ENCODE measurements at places on chromosomes 11 and 22.

DNA sequence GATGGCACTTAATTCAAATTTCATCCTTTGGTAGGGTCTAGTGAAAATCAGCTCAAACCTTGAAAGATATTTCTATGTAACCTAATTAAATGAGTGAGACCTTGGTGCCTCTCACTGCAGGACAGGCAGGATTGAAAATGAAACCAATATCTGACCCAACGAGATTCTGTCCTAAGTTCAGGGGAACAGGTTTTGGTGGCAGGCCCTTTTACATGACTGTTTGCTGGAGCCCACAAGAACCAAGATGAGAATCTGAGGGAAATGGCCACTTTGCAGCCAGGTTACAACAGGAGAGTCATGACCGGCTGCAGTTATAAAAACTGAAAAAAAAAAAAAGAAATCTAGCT is 130.2 kb downstream of the TRIM44 start:
- DNase-seq, result no peak

GRCh38 chr11:64089493-64089892 is 53.8 kb downstream of the FLRT1 start:
- DNase-seq, result no peak

DNA sequence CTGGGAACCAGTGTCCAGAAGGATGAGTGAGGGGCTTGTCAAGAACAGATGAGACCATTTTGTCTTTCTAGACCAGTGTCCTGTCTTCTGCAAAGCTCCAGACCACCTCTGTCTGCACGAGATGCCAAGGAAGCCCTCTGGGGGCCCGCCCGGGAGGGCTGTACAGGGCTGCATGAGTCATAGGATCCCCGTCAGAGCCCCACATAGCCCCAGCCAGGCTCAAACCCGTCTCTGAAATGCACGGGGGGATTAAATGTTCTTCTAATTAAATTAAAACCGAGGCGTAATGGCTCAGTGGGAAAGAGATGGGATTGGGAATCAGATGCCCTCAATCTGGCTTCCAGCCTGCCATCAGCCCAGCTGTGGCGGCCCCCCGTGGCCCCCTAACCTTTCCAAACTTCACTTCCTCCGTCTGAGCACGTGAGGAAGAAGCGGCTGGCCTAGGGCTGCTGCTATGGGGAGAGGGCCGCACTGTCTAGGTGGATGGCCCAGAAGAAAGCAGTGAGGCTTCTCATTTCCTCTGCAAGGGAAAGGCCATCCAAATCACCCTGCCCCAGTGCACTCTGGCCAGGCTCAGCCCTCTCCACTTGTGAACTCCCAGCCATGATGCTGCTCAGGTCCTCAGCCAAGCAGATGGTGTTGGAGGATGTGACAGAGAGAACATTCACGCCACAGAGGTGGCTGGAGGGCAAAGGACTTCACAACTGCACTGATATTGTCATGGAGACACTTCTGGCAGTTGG is 32.8 kb downstream of the KCNQ1OT1 start:
- no peak for DNase-seq

- DNase-seq, result no peak
These were observed 20.4 kb downstream of the LGR4 start for GRCh38 chr11:27452147-27452546.

GRCh38 chr11:60183591-60184205 is 815 bp upstream of the MS4A6A start:
- no peak for DNase-seq
